ENCODE measurements at places on chromosomes 12 and 14.

GRCh38 chr12:114287821-114288525 lies 118.0 kb downstream of the TBX5 start:
- peak; percentile 21 for DNase-seq

GRCh38 chr14:66782853-66783252 lies 274.9 kb downstream of the GPHN start:
- DNase-seq = no peak

DNA sequence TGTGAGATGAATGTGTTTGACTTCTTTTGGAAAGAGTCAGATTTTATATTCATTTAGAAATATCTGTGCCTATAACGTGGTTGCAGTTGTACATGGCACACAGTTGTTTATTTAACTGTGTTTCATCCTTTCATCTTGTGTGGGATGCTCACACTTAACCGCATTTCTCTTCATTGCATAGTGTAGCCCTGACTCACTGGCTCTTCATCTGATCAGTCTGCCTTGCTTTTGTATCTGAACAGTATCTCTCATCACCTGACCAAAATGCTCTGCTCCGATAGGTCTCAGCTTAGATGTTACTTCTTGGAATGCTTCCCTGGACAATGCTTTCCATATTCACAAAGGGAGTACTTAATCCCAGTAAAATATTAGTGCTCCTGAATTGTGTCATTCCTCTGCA lies 83.4 kb downstream of the PDE3A start:
- DNase-seq = peak; percentile 71

DNA sequence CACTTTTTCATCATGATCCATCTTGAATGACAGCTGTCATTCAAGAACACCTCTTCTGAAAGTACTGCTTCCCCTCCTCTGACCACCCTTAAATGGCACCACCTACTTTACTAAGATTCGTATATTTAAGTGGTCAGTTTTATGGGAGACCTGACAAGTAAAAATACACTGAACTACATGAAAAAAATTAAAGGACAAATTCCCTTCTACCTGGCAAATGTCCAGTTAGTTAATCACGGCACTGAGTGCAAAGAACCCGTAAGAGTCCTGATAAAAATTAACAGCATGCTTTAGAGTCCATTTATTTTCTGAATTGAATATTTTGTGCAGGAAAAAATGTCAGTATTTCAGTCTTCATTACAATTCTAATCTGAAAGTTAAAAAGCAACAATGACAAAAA lies 48.7 kb downstream of the SETD3 start:
- DNase-seq = no peak

GRCh38 chr12:41604830-41605229 lies 416.7 kb downstream of the PDZRN4 start:
- no peak for DNase-seq
